Jurkat, Clone E6-1 (cell line): ENCODE measurements at places on chromosomes 11 and 22.

- no peak for DNase-seq
Measured at GRCh38 chr11:59208956-59209355, 3.8 kb downstream of the MPEG1 start.

GRCh38 chr11:111871693-111872161 is 346 bp upstream of the ALG9 start:
- no peak for DNase-seq

DNA sequence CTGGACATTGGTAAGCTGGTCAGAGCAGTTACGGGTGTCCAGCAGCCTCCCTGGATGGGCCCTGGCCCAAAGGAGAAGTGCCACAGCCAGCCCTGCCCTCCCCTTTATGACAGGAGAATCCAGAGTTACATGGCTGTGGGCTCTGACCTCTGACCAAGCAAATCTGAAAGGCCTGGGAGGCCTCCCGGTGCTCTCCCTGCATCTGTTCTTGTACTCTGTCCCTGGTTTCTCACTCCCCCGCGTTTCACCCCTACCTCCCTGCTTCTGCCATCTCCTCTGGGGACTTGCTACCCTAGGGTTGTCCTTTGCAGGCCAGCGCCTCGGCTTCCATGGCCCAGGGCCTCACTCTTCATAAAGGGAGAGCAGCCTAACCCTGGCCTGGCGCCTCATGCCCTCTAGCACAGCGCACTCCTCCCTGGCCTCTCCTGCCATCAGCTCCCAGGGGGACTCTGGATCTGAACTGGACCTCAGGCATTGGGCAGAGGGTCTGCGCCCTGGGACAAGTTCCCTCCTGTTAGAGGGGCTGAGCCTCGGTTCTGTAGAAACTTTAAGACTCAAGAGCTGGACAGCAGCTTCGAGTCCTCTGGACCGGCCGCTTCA is 10.7 kb downstream of the PICK1 start:
- no peak for DNase-seq

- no peak for DNase-seq
Measured at GRCh38 chr11:59479906-59480305, 6.8 kb downstream of the OR4D10 start.

DNA sequence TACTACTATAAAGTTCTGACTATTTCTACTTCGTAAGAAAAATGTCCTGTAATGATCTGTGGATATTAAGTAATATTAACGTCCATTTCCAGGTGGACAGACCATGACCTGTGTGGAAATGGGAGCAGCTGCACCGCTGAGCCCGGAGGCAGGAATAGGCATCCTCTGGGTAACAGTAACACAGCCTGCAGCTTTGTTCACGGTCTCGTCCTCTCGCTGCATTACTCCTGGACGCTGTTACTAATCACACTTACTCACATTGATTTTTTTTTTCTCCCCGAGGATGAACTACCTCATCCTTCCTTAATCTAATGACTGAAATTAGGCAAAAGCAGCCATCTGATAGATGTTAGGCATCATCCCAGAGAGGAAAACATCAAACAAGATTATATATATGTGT is 345.7 kb upstream of the NARS2 start:
- no peak for DNase-seq

- DNase-seq: no peak
Measured at GRCh38 chr22:36937319-36938027, 24.0 kb downstream of the CSF2RB start.

DNA sequence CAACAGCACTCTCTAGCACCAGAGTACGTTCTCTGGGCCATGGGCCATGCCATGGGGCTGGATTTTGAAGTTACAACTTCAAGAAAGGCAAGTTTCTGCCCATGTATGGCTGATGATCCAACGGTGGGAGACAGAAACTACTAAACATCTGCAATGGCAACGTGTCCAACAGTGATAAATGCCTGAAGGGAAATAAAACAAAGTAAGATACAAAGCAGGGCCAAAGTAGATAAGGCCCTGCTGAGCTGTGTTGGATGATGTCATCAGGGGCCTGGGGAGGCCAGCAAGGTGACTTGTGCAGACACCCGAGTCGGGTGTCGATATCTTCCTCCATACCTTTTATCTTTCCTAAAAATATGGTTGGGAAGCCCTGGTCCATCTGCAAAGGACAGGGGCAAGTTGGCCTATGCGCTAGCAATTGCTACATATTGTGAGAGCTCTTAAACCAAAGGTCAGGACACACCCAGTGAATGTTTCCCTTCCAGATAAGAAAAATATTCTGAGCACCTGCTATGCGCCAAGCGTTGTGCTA is 487.2 kb downstream of the MN1 start:
- DNase-seq: no peak

DNA sequence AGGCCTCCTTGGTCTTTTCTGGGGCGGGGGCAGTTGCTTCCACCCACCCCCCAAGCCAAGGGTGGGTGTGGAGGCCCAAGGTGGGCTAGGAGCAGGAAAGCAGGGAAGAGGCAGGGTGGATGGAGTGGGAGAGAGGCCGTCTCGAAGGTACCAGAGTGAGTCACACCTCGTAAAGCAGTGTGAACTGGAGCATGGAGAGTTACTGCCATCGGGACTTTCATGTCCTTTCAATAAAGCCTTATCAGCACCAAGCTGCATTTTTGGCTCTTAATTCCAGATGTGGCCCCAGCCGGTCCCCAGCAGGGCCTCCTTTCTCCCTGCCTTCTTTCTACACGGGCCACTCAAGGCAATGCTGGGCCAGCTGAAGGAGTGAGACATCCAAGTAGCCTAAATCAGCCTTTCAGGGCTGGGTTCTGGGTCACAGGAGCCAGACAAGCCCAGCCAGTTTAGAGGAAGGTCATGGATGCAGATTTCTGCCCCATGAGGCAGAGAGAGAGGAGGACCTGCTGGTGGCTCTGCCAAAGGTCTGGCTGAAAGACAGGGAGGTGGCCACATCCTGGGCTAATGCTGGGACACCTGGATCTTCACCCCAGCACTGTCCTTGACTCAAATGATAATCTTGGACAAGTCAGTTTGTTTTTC is 59.0 kb upstream of the CD82 start:
- no peak for DNase-seq

DNA sequence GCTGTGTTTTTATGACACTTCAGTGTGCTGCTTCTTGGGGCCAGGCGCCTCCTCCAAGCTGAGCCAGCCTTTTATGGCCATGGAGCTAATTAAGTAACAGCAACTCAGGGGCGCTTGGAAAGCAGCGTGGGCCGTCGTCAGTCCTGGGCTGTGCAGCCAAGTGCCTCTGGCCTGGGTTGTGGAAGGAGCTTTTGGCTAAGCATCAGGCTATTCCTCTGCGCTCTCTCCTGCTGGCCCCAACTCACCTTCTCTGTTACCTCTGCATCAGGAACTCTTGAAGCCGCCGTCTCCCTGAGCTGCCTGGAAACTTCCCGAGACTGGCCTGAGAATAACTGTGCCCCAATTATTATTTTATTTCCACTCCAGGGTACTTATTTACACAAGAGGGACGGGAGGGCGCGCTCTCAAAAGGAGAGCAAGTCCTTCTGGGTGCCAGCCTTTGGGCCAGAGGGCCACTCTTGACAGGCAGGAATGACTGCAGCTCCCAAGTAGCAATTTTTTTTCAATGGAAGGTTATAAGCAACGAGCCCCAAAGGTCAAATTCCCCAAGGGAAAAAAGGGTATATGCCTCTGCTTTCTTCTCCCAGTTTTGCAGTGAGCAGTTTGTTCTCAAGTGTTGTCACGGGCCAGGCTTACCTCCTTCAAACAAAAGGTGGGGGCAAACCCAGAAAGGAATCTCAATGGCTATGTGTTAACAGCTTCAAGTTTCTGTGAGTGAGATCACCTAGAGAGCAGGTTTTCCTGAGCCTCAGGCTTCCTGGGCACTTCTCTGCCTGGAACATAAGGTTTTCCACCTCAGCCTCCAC is 38.5 kb upstream of the NAV2 start:
- DNase-seq: no peak

DNA sequence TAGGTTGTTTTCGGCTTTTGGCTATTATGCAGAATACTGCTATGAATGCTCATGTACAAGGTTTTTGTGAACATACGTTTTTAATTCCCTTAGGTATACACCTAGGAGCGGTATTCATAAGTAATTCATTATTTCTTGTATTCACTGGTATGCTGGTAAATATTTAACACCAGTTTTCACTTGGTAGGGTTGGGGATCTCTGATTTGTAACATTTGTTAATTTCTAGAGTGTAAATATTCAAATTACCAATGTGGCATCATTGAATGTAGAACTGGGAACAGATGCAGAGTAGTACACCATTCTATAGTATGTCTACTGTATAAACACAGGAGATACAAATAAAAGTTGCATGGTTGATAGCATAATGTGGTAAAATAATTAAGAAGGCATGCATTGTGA is 16.3 kb downstream of the GVQW3 start:
- DNase-seq: no peak
